Ammon's horn (tissue), 1 donor: ENCODE measurements at places on chromosomes 2 and 18.

GRCh38 chr2:172351586-172351985 is 75.8 kb upstream of the ITGA6 start:
- no peak for DNase-seq

- DNase-seq: no peak
These were observed 49.9 kb downstream of the DGKD start for GRCh38 chr2:233404222-233404621.

- DNase-seq: no peak
These were observed 120.6 kb downstream of the NCOA1 start for GRCh38 chr2:24611631-24612030.

GRCh38 chr2:62586981-62587380 is 81.0 kb upstream of the TMEM17 start:
- peak; percentile 65 for DNase-seq

- no peak for DNase-seq
These were observed 191.9 kb upstream of the CHAC2 start for GRCh38 chr2:53575721-53576124.

GRCh38 chr2:112639936-112640335 is 5.8 kb upstream of the SLC20A1 start:
- DNase-seq: no peak

DNA sequence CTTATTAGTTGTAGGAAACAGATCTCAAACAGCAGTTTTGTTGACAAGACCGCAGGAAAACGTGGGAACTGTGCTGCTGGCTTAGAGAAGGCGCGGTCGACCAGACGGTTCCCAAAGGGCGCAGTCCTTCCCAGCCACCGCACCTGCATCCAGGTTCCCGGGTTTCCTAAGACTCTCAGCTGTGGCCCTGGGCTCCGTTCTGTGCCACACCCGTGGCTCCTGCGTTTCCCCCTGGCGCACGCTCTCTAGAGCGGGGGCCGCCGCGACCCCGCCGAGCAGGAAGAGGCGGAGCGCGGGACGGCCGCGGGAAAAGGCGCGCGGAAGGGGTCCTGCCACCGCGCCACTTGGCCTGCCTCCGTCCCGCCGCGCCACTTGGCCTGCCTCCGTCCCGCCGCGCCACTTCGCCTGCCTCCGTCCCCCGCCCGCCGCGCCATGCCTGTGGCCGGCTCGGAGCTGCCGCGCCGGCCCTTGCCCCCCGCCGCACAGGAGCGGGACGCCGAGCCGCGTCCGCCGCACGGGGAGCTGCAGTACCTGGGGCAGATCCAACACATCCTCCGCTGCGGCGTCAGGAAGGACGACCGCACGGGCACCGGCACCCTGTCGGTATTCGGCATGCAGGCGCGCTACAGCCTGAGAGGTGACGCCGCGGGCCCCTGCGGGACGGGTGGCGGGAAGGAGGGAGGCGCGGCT is at the start of gene TYMS:
Gene TYMS (plus strand): TSS at position 343 of the 690 bp plus-strand sequence. CDS start 90 bp downstream, at position 433.
- peak; percentile 25 for DNase-seq

DNA sequence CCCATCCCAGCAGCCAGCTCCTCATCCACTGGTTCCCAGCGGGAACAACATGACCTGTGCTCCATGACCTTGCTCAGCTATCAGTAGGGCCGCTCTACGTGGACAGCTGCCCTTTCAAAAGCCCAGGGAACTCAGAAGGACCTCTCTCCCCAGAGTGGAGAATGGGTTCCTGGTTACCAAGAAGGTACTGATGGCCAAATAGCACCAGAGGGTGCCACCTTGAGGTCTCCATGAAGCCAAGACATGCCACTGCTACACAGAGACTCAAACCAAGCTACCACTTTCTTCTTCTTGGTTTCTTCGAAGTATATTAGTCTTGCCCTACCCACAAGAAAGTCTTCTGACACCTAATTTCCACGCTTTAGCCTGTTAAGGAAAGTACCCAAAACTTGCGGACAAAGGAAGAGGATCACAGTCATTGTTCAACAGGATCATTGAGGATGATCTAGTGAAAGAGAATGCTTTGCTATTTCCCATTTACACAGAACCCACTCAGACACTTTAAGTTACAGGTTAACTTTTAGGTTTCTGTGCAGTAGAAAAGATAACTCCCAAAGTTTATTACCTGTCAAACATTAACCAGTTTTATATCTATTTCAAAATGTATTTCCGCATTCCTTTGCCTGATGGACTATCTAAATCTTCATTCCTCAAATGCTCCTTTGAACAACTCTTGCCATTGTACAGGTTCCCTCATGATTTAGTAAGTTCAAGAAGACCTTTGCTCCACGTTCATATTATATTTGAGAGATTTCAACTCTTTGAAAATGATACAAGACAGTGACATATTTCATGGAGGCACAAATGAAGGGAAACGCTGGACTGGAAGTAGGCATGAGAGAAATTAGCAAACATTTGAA is 102.2 kb downstream of the ALPK2 start:
- no peak for DNase-seq

- DNase-seq: no peak
These were observed 11.8 kb downstream of the GAREM2 start for GRCh38 chr2:26184555-26185303.

GRCh38 chr2:95043300-95044093 is 18.0 kb downstream of the MAL start:
- DNase-seq: peak; percentile 93

GRCh38 chr2:231012463-231012862 is 16.5 kb downstream of the SPATA3 start:
- no peak for DNase-seq

DNA sequence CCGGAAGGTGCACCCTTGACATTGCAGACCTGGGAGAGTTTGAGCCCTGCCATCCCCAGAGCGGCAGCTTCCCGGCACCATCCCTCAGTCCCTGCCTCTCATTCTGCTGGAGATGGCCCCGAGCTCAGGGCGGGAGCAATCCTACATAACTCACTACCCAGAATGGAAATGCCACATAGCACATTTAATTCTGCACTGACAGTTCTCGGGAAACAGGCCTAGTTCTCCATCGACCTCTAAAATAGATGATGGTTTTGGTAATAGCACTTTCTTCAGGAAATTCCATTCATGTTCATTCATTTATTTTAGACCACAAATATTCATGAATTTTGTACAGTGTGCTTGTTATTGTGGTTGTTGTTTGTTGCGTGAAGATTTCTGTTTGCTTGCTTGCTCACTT is 92.9 kb upstream of the SLC14A2 start:
- DNase-seq: no peak

- DNase-seq: no peak
These were observed 149.0 kb downstream of the DSEL start for GRCh38 chr18:67367540-67367939.

DNA sequence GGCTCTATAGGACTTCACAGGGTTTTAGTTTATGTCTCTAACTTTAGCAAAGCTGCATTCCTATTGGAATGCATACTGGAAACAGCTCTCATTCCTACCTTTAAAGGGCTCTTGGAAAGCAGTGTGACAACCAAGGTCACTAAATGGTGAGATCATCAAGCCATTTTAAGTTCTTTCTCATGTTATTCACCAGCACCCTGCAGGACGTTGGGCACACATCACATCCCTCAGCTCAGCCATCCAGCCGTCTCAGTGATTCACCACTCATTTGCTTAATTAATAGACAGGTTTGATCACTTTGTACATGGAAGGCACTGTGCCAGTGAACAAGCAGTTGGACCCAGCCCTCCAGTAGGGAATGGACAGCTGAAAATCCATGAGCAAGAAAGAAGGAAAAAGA is 32.2 kb upstream of the RBM44 start:
- DNase-seq: no peak

DNA sequence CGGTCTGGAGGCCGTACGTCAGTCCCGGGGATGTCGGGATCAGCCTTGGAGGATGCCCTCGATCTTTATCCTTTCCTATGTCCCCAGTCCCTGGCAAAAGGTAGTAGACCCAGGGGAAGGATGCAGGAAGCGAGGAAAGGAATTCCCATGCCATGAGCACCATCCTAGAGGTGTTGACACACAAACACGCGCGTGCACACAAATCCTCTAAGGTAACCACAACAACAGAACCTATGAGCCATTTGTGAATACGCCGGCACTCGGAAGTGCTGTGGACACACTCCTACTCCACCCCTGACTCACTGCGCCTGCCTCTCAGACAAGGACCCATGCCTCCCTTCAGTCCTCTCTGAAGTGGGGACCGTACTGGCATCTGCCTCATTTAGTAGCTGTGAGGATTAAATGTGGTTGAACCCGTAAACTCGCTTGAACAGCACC is 11.3 kb upstream of the MLPH start:
- DNase-seq: peak; percentile 13

GRCh38 chr18:76889091-76889699 is 66.8 kb downstream of the ZNF236 start:
- no peak for DNase-seq

- DNase-seq: no peak
These were observed 246.6 kb downstream of the TFCP2L1 start for GRCh38 chr2:121038431-121038830.

GRCh38 chr2:48129293-48129950 is 223.1 kb upstream of the FBXO11 start:
- no peak for DNase-seq

DNA sequence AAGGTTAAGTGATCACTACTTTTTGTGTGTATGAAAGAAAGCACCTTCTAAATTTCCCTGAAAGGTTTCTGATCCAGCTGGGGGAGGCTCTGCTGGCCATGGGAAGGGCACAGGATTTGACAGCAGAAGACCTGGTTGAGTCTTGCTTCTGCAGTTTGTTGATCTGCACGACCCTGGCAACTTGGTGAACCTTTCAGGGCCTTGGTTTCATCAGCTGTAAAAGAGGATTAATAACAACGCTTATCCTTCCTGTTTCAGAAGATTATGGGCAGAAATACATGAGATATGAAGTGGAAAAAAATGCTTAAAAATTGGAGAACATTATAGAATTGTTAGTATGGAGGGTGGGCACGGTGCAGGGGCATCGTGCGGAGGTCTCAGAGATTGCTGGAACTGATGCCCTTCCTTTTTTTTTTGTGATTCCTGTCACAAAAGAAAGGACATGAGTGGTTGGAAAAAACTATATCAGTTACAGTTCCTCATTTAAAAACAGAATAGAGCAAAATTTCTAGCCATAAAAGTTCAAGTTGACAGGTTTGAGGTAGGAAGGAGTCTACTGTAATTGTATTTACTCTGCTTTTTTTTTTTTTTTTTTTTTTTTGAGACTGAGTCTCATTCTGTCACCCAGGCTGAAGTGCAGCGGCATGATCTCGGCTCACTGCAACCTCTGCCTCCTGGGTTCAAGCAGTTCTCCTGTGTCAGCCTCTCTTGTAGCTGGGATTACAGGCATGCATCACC is 47.4 kb downstream of the MFSD6 start:
- no peak for DNase-seq

DNA sequence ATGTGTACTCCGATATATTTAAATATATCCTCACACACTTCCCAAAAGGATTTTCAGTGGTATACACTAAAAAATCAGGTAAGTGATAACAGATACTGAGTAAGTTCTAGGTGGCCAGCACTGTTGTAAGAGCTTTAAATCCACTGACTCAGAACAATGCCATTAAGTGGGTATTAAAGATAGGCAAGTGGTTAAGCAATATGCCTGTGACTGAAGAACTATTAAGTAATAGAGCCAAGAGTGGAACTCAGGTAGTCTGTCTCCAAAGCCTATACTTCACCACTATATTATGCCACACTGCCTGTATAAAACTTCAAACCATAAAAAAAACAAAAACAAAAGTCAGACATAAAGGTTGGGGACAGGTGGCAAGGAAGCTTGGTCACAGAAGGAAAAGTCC is 37.2 kb downstream of the THUMPD2 start:
- DNase-seq: no peak

- DNase-seq: no peak
These were observed 514.6 kb downstream of the DSC3 start for GRCh38 chr18:30527917-30528316.

- no peak for DNase-seq
These were observed 1.4 kb downstream of the OLA1 start for GRCh38 chr2:174246944-174247381.

DNA sequence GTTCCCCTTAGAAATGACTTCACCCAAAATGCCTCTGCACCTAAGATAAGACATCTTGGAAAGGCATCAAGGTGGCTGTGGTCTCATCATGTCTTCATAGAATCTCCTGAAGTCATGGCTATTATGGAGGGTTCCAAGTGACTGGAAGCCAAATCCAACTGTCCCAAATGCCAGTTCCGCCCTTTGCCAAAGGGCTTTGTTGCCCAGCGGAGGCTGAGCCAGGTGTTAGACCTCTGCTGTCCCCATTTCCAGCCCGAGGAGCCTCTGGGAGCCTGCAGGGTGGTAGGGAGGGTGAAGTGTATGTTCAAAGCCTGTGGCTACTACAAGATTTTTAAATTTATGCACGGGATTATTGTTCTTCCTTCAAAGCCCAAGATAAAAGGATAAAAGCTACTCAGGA is 25.7 kb downstream of the RHOB start:
- DNase-seq: no peak

DNA sequence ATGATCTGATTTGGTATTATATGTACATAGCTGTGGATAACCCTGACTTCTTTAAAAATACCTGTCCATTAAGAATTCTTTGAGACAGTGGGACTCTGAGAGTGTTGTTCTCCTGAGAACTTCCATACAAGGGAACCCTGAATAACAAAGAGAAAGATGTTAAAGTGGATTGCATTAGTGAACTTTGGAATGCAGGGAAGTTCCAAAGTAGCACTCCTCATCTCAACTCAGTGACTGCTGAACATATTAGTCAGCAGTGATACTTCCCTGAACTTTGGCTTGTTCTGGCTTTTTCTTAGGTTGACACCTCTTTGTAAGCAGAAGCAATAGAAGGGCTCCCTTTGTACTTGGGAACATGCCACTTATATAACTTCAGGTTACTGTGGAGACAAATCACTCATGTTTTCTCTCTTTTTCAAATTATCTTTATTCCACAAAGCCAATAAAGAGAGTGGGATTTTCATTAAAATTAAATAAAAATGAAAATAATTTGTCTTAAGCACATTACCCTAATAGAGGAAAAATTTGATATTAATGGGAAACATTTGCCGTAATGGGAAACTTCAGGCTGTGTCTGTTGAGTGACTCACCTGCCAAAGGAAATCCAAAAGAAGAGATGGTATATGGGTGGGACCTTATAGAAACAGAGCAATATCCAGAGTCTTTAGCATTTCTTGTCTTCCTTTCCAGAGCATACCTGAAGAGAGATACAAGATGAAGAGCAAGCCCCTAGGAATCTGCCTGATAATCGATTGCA is 33.3 kb downstream of the CFLAR start:
- DNase-seq: no peak

GRCh38 chr2:86779971-86780370 is 10.7 kb downstream of the CD8A start:
- DNase-seq: no peak

DNA sequence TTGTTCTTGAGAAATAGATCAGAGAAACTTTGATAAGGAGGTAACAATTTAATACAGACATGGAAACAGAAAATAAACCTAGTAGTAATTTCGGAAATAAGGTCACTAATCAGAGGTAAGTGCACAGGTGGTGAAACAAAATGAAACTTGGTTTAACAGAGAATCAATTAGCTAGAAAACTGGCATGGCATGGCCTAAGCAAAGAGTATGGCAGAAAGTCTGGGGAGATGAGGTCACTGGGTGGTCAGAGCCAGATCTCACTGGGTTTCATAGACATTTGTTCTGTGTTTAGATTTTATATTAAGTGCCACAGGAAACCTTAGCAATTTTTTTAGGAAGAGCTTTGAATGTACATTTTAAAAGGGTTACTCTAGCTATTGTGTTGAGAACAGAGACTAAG is 1216.0 kb upstream of the PIK3C3 start:
- no peak for DNase-seq

- DNase-seq: no peak
These were observed 125.1 kb downstream of the TTC27 start for GRCh38 chr2:32752952-32753351.

GRCh38 chr18:3420919-3421279 is 29.1 kb upstream of the TGIF1 start:
- DNase-seq: no peak
